ENCODE measurements at places on chromosomes 13 and 19.
A peak's percentile ranks its signal among the peaks of the same experiment; 100 is the strongest.

GRCh38 chr13:33285420-33286124 lies at the start of gene STARD13:
STARD13 (minus strand) TSS chr13:33285755; CDS start chr13:33285638, 117 bp downstream.
- DNase-seq: peak; percentile 96

DNA sequence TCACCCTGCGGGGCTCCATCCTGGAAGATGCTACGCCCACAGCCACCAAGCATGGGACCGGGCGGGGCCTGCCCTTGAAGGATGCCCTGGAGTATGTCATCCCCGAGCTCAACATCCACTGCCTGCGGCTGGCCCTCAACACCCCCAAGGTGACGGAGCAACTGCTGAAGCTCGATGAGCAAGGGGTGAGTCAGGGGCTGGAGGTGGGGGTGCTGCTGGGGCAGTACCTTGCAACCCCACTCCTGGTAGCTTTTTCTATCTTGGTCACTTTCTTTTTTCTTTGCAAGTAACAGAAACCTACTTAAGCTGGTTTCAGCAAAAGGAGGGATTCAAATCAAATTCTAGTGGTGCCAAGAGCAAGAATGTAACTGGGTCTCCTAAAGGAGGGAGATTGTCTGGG lies 124.1 kb downstream of the DPF1 start:
- no peak for DNase-seq

DNA sequence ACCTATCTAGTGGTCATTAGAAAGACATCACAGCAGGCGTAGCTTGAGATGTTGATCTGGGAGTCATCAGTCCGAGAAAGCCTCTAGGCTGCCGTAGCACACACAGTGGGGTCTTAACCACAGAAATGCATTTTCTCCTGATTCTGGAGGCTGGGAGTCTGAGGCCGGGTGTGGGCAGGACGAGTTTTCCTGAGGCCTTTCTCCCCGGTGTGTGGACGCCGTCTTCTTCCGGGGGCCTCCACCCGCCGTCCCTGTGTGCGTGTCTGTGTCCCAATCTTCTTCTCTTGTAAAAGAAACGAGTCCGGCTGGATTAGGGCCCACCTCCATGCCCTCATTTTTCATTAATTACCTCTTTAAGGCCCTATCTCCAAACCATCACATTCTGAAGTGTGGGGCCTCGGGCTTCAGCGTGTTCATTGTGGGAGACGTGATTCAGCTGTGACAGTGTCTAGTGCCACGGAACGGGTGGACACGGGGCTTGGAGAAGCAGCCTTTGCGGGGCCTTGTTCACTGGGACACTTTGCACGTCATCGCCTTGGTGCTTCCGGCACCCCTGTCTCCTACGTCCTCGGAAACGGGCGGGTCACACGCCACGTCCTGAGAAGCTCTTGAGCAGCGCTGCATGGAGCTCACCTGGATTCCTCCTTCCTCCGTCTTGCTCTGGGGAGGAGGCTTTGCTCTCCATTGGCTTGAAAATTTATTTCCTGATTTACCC lies 208.9 kb upstream of the SOX1 start:
- DNase-seq: no peak

DNA sequence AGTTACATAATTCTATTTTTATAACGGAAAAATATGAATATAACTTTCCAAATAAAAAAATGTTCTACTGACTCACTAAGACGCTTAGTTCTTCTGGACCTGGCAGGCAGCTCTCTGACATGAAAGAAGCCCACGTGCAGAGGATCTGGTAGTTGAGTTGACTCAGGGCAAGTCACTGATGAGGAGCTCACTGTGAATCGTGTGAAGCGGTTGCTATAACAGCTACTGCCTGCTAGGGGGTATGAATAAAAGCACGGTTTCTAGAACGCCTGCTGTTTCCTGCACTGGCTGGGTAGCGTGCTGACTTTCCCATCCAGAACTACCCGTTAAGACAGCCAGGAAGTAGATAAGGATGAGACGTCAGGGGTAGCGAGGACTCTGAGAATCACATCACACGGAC lies 54.7 kb upstream of the WASF3 start:
- DNase-seq: no peak

- DNase-seq: no peak
Measured at GRCh38 chr13:44142941-44143665, 230.5 kb upstream of the SERP2 start.

DNA sequence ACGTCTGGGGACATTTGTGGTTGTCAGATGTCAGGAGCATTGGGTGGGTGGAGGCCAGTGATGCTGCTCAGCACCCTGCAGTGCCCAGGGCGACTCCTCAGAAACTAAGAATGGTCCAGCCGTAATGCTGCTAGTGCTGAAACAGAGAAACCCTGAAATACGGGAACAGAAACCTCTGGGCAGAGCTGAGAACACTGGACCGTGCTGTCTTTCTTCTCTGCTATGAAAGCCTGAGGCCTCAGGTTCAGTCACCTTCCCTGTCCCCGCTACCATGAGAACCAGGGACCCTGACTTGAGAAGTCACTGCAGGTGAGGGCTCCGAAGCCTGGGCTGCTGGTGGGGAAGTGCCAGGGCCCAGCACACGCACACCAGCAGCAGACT lies 13.4 kb downstream of the CAPS start:
- DNase-seq: no peak

DNA sequence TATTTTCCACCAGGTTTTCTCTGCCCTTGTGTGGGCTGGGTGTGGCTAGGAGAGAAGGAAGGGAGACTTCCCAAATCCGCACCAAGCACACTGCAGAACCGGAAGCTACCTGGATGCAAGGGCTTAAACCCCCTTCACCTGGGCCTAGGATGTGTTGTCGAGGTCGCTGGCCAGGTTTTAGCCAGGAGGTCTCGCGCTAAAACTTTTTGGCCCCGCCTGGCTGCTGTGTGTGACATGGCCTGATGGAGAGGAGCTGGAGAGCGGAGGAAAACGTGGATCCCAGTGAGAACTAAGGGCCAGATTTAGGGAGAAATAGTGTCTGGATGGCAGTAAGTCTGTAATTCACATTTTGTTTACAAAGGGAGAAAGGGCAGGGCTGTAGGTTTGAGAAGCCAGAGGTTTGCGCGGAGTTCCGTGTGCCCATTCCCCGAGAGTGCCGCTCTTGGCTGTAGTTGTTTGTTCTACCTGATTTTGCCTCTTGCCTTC lies 3.1 kb upstream of the TSHZ3 start:
- no peak for DNase-seq

GRCh38 chr13:61406275-61406674 lies 9.4 kb downstream of the PCDH20 start:
- no peak for DNase-seq

DNA sequence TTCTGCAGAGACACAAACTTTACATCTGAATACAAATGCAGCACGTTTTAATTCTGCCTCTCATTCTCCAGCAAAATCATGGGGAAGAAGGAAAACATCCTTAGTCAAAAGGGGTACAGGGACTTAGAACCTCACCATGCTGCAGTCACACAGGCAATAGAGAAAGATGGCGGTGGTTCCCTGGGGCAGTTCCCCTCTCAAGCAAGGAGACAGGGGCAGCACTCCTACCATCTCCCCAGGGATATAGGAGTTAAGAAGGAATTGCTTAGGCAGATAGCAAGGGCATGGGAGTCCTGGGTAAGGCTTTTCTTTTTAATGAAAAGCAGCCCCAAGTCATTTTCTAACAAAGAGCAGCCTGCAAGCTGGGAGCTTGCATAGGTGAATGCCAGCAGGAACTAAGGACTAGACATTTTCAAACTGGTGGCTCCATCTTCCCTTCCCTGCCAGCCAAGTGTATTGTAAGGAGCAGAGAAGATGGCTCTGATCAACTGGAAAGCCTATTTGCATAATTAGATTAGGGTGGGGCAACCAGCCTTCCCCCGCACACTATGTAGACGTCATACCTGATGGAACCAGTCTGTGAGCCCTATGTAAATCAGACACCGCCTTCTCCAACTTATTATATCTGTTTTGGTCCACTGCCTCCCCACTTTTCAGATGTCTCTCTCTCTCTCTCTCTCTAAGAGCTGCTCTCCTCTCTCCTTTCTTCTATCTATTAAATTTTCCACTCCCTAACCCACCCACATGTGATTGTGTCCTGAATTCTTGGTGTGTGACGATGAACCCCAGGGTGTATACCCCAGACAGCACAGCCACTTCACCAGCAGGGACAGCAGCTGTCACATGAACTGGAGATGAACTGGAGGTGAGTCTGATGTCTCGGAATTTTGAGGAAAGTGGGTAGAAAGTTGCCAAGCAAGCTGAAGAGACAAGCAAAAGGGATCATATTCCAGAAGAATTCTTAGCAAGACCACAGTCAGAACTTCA lies 514.5 kb downstream of the IRS2 start:
- no peak for DNase-seq

GRCh38 chr13:42076309-42076713 lies 27.9 kb downstream of the DGKH start:
- peak; percentile 11 for DNase-seq

DNA sequence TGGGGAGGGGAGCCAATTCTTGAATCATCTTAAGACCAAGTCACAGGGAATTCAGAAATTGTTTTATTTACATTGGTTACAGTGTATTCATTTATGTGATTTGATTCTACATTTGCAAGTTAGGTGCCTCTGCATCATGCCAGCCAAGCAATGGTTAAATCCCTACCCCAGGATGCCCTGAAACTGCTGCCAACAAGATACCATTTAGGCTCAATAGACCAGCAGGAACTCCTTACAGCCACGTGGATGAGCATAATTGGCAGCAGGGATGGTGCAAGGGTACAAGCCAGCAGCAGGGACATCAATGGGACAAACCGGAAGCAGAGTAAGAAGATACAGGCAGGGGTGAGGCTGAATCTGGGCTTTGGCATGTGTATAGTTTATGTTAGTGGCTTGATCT lies 72.4 kb upstream of the NBEA start:
- DNase-seq: no peak

GRCh38 chr19:13693889-13694288 lies 70.4 kb upstream of the MRI1 start:
- no peak for DNase-seq

DNA sequence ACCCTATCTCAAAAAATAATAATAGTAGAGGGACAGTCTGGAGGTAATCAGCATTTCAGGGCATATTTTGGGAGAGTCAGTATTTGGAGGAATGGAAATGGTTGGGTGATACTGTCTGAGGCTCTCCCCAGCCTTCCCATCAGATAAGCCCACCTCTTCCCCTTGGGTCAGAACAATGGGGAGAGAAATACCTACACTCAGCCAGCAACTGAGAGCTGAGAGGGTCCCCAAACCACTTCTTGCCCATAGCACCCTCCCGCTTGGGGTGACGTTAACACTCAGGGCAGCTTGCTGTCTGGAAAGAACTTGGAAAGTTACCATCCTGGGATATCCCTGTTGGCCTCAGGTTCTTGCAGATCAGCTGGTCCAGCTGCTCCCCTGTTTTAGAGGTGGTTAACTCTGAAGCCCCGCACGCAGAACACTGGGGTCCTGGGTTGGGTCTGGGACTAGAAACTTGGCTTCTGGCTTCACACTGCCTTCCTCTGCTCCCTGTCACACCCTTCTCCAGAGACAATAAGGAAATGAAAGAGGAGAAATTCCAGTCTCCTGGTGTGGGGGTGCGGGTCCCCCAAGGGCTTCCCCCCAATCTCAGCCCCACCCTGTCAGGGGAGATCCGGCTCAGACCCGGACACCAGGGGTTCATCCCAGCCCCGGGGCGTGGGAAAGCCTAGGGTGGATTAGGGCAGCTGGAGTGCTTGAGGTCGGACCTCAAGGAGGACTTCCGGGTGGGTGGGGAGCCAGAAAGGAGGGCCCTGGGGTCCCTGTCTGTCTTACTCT lies 2.5 kb downstream of the FOXA3 start:
- DNase-seq: no peak

DNA sequence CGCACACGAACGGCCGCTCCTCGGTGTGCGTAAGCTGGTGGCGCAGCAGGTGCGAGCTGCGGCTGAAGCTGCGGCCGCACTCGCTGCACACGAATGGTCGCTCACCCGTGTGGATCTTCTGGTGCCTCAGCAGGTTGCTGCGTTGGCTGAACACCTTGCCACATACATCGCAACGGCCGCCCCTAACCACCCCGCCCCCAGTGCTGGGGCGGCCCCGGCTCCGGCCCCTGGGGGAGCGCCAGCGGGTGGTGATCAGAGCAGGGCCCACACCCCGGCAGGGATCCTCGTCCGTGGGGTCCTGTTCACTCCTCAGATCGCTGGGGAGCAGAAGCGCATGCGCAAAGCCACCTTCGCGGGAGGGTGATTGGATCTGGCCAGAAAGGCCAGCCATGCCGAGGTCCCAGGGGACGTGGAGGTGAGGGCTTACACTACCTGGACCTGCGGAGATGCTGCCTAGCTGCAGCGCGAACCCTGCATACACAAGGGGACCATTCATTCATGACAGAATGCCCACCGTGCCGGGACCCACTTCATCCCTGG lies 4.7 kb upstream of the UBE2M start:
- DNase-seq: no peak

- no peak for DNase-seq
Measured at GRCh38 chr13:108102771-108103170, 112.6 kb downstream of the LIG4 start.

- no peak for DNase-seq
Measured at GRCh38 chr13:82294226-82294625, 1588.0 kb downstream of the SLITRK1 start.

DNA sequence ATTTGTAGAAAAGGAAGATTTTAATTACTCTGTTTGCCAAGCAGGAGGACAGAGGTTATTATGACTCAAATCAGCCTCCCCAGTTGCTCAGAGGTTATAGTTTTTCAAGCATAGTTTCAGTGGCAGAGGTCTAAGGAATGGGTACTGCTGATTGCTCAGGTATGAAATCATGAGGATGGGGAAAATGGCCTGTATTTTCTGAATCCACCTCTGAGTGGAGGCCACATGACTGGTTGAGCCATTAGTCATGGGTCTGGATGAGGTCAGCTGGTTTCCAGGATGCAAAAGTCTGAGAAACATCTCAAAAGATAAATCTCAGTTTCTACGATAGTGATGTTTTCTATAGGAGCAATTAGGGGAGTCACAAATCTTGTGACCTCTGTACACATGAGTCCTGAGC lies 62.8 kb upstream of the CEACAM8 start:
- no peak for DNase-seq

DNA sequence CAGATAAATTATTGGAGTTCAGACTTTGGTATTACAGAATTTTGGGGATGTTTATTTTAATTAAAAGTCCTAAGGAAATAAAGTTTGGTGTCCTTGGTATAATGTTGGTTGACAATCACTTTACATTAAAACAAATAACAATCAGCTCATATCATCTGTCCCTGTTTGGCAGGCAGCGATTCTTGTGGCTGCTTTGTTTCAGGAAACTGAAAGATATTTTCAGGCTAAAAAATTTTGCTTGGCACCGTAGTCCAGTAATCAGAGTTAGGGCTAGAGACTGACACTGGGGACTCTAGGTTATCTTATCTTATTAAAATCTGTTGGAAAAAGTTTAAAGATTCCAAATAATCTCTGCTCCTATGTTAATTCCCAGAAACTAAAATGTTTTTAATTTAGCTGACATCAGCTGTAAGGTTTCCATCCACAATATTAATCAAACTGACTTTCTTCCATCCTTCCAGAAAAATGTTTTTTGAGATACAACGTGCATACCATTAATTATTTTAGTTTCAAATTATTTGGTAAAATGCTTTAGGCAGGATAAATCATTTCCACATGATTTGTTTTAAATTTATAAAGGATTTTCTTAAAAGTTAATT lies 97.6 kb downstream of the ZIC5 start:
- no peak for DNase-seq

- no peak for DNase-seq
Measured at GRCh38 chr19:47419030-47419783, at the start of gene MEIS3. MEIS3 (minus strand) TSS chr19:47419527; CDS start chr19:47419081, 446 bp downstream.

- peak; percentile 67 for DNase-seq
Measured at GRCh38 chr19:55643003-55643886, at the start of gene ZNF581. ZNF581 (plus strand) TSS chr19:55643649; CDS start chr19:55644572, 923 bp downstream.

- no peak for DNase-seq
Measured at GRCh38 chr19:13872695-13873389, 4.1 kb upstream of the NANOS3 start.

Data from putamen (tissue), 1 donor.